ENCODE measurements at places on chromosomes 3 and 15. TPM values are rescaled to one million over a fixed set of nuclear protein-coding genes. Genes with fewer than 3 reads are reported as not detected.

The CMTM7 gene
- 8.5 TPM for total RNA-seq

- no peak for DNase-seq
Measured at GRCh38 chr3:64247991-64248646, 22.9 kb upstream of the PRICKLE2 start.

DNA sequence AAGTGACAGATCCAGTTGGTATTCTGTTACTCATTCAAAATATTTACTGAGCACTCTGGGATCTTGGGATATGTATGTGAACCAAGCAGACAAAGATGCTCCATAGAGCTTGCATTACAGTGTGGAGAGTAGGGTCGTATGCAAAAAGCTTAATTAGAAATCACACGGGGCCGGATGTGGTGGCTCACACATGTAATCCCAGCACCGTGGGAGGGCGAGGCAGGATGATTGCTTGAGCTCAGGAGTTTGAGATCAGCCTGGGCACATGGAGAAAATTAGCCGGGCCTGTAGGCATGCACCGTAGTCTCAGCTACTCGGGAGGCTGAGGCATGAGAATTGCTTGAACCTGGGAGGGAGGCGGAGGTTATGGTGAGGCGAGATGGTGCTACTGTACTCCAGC lies 68.7 kb upstream of the MB21D2 start:
- DNase-seq = no peak

GRCh38 chr3:63795438-63795837 lies 23.7 kb upstream of the C3orf49 start:
- DNase-seq = no peak

Measured in A172 (cell line).